ENCODE measurements at places on chromosomes 16 and 17.

GRCh38 chr17:39486242-39486641, 25.0 kb downstream of the CDK12 start:
- DNase-seq, result no peak

- DNase-seq, result no peak
Measured at GRCh38 chr17:32327911-32328310, 14.1 kb downstream of the C17orf75 start.

GRCh38 chr16:11356573-11357331, 11.5 kb downstream of the RMI2 start:
- DNase-seq, result peak; percentile 49

DNA sequence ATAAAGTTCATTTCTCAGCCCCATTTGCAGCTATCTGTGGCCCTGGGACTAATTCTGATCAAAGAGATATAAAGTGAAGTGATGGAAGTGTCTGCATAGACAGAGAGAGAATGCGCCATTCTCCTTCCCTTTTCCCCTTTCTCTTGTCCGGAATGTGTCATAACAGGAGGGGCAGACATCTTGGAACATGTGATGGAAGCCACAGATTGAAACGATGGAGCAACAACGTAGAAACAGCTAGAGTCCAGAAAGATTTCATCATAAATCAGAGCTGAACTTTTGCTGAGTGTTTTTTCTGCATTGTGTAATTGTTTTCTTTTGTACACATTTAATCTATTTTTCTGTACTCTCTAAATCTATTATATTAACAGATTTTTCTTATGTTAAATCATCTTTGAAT, 11.3 kb downstream of the ASGR1 start:
- DNase-seq, result no peak

DNA sequence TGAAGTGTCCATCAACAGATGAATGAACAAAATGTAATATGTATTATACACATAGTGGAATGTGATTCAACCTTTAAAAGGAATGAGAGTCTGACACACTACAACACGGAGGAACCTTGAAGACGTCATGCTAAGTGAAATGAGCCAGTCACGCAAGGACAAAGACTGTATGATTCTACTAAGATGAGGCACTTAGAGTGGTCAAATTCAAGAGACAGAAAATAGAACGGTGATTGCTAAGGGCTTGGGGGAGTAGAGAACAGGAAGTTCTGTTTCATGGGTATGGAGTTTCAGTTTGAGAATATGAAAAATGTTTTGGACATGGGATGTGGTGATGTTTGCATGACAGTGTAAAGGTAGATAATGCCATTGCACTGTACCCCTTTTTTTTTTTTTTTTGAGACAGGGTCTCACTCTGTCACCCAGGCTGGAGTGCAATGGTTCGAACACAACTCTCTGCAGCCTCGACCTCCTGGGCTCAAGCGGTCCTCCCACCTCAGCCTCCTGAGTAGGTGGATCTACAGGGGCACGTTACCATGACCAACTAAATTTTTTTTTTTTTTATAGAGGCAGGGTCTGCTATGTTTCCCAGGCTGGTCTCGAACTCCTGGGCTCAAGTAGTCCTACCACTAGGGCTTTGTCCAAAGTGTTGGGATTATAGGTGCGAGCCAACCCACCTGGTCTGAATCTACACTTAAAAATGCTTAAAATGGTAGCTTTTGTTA, 2.9 kb upstream of the CCDC102A start:
- DNase-seq, result no peak

- DNase-seq, result no peak
Measured at GRCh38 chr17:64073771-64074703, 53.6 kb upstream of the ICAM2 start.

DNA sequence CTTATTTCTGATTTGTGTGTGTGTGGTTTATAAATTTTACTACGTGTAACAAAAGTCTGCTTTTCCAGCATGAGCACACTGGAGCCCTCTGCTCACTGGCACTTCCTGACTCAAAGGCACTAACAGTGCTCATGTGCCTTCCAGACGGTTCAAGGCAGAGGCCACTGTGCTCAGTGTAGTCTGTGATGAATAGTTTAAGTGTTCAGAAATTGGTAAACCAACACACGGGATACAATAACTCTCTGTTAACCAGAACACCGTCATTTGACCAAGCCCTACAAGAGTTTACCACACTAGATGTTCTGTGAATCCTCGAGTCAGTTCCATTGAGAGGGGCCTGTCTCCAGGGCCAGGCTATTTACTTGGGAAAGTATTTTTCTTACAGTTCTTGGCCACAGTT, 191.9 kb downstream of the MRTFB start:
- DNase-seq, result no peak

GRCh38 chr16:73996624-73997339, 299.8 kb upstream of the PSMD7 start:
- DNase-seq, result no peak

- DNase-seq, result no peak
Measured at GRCh38 chr17:5179003-5179402, 12.7 kb downstream of the ZNF594 start.

DNA sequence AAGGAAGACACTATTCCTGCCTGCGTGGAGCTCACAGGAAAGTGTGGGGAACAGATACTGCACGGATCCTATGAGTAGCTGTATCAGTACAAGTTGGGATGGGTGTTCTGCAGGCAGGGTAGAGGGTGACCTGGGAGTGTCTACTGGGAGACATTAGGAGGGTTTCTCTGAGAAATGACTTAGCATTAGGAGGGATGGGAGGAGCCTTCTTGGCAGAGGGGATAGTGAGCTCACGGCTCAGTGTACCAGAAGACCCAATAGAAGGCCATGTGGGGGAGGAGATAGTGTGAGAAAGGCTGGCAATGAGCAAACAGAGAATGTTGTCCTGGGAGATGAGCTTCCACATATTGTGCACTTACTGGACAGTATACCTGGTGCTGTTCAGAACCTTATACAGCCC, 109.1 kb downstream of the MSI2 start:
- DNase-seq, result no peak

DNA sequence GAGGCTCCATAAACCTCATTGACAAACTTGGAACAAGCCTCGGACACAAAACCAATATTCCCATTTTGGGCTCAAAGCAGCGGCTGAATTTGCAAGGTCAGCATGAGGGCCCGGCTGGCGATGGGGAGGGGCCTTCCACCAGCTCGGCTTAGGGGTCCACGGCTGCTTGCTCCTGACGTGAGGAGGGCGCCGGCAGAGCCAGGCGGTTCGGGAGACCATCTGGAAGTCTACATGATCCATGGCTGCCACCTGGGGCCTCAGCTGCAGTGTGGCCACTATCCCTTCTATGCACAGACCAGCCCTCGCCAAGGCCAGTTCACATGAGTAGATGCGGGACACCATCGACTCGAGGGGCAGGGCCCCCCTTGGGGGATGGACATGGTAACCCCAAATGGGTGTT, 39.1 kb downstream of the NDEL1 start:
- DNase-seq, result no peak

DNA sequence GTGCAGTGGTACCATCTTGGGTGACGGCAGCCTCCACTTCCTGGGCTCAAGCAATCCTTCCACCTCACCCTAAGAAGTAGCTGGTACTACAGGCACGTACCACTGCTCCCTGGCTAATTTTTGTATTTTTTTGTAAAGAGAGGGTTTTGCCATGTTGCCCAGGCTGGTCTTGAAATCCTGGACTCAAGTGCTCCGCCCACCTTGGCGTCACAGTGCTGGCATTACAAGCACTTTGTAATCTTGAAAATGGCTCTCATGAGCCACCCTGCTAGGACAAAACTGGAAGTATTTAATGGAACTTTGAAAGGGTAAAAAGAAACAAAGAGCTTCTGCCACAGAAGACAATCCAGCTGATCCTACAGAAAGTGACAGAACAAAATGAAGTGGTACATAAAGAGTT, 9.2 kb downstream of the SUMO2 start:
- DNase-seq, result no peak

All from activated CD4-positive, alpha-beta T cell treated with anti-CD3 and anti-CD28 coated beads for 24 hours (primary cell).